Daoy (cell line): ENCODE measurements at places on chromosomes 4 and X.

DNA sequence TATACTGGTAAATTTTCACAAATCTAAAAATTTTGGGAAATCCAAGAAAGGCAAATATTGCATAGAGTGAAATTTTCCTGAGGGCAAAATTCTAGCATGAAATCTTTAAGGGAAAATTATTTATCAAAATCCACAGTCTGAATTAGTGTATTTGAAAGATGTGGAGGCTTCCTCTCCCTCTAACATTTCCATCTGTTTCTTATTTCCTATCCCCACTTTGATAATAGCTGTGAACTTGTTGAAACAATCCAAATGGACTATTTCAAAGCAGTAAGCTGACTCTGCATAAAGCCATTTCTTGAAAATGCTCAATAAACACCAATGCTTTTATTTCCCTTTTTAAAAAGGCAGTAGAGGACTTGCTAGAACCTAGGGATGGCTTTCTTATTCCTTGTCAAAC lies 107.3 kb upstream of the PABPC4L start:
- no peak for DNase-seq

DNA sequence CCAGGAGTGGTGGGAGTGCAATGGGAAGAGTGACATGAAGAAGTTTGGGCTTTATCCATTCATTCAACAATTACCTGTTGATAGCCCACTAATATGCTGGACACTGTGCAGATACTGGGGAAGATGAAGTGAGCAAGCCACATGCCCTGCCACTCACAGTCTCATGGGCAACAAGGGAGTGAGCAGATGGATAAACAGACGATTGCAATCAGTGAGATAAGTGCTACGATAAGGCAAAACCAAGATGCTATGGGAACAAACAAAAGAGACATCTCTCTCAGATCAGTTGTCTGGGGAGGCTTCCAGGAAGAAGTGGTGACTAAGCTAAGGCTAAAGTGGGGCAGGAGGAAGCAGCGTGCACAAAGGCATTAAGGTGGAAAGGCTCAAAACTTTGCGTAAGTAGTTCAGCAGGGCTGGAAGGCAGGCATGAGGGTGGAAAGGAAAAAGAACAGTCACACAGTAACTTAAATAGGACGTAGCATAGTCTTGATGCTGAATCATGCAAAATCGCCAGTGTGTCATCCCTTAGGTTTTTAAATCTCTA lies 31.7 kb downstream of the GAB3 start:
- peak; percentile 48 for DNase-seq

DNA sequence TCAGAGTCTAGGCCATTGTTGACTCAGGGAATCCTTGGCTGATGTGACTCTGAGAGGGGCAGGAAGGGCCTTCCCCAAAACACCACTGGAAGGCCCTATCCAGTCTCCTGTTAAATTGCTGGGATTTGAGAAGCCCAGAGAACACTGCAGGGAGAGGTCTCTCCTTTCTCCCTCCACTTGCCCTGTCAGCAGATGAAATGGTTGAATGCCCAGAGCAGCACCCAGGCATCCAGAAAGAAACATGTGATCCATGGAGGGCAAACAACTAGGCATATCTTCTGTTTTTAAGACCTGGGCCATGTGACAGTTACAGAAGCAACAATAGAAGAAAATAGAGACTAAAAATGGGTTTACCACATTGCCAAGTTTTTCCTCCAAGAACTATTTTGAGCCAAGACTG lies 291.1 kb downstream of the QDPR start:
- DNase-seq: no peak

GRCh38 chr4:136355970-136356369 lies 1176.3 kb downstream of the PCDH18 start:
- peak; percentile 10 for DNase-seq

- DNase-seq: no peak
Measured at GRCh38 chrX:7074148-7074907, 73.2 kb upstream of the STS start.

- peak; percentile 16 for DNase-seq
Measured at GRCh38 chr4:183445097-183445428, 627 bp downstream of the CDKN2AIP start.

GRCh38 chrX:49701933-49702332 lies 6.1 kb upstream of the PAGE1 start:
- DNase-seq: no peak

DNA sequence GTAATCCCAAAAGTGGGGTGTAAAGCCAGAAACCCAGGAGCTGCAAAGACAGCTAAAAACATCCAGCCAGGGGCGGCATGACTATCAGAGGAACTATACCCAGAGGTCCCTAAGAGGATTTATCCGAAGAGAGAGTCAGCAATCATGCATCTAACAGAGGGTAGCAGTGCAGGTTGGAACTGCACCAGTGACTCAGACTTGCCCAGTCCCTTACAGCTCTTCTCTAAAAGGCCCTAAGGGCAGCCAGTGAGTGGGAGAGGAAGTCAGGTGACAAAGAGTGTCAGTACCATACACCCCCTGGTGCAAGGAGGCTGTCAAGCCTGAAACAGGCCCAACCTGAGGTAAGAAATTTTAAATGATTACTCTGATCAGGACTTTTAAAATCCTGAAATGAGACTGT lies 88.1 kb downstream of the CAMK2D start:
- DNase-seq: peak; percentile 7

DNA sequence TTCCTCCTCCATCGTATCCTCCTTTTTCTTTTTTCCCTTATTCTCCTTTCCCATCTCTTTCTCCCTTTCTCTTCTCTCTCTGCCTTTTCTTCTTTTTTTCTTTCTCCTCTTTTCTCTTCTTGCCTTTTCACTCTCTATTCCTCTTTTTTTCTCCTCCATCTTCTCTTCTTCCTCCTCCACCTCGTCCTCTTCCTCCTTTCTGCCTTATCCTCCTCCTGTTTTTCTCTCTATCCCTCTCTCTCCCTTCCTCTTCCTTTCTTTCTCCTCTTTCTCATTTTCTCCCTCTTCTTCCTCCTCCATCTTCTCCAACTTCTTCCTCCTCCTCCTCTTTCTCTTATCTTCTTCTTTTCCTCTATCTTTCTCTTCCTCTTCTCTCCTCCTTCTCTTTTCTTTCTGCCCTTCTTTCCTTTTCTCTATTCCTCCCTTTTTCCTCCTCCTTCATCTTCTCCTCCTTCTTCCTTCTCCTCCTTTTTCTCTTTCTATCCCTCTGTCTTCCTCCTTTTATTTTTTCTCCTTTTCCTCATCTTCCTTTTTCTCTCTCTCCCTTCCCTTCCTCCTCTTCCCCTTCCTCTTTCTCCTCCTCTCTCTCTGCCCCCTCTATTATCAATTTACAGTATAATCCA lies 269.1 kb downstream of the DHRSX start:
- DNase-seq: no peak

- DNase-seq: no peak
Measured at GRCh38 chr4:21184788-21185187, 484.5 kb downstream of the PACRGL start.

GRCh38 chrX:19557822-19558221 lies 42.5 kb upstream of the MAP3K15 start:
- DNase-seq: no peak

DNA sequence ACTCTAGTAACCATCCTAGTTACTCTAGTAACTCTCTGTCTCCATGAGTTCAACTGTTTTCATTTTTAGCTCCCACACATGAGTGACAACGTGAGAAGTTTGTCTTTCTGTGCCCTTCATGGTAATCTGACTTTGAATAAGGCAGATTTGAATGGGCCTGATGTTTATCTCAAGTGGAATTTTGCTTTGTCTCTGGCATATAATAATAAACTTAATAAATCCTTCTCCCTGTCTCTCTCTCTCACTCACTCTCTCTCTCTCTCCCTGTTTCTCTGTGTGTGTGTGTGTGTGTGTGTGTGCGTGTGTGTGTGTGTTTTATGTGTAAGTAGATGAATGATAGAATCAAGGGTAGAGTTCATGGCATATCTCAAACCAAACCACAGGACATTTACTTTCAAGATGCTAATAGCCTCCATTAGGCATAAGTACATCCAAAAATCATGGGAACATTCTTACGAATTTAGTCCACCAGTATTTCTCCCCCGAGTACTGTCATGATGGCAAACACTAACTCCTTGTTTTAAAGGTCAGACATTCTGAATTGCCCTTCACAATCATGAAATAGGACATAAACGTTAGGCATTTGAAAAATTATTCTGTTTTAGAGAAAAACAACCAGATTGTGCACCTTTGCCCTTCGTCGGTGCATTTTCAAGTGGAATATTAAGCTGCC lies 193.1 kb downstream of the SPATA18 start:
- DNase-seq: no peak

DNA sequence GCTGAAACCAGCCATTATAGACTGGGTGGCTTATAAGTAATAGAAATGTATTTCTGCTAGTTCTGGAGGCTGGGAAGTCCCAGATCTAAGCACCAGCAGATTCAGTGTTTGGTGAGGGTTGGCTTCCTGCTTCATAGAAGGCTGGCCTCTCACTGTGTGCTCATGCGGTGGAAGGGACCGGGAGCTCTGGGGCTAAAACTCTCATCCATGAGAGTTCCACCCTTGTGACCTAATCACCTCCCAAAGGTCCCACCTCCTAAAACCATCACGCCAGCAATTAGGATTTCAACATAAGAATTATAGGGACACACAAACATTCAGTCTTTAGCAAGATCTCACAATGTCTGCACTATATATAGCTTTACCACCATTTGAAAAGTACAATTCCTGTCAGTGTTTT lies 215.2 kb downstream of the CBR4 start:
- no peak for DNase-seq

- no peak for DNase-seq
Measured at GRCh38 chrX:46743046-46743445, 15.9 kb downstream of the SLC9A7 start.

DNA sequence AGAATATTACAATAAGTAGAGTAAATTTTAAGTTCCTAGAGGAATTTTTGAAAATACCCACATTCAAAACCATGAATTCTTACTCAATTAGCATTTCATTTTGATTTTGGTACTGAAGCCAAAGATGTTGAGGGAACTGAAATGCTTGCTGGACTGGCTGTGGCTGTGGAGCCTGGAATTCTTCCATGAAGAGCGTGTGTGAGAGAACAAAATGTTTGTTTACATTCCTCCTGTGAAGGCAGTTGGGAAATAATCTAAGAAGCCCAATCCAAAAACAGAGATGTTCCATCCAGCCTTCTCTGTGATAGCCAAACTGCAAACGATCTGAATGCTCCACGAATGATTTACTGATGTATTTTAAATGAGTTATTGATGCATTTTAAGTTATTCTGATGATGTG lies 3.8 kb upstream of the ADH1B start:
- DNase-seq: no peak

DNA sequence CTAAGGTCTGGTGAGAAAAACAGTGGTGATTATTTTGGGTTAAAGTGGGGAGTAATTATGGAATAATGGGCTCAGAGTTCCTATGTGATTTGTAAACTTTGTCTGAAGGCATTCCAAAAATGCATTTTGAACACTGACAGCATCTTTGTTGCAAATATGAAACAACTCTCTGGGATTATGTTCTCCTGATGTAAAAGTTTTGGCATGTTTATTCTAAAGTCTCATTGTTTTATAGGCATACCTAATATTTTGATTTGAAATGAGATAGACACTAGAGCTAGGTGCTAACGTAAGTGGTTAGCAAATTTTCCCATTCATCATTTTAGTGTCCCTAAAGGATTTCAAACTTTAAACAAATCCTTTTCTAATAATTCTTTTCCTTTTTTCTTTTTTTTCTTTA lies 140.9 kb upstream of the ANXA3 start:
- DNase-seq: no peak

GRCh38 chrX:129310000-129310399 lies 213.3 kb downstream of the SMARCA1 start:
- no peak for DNase-seq

GRCh38 chr4:64784125-64784524 lies 374.9 kb upstream of the TECRL start:
- no peak for DNase-seq

- DNase-seq: peak; percentile 59
Measured at GRCh38 chrX:106168107-106168506, at the start of gene PWWP3B. Gene PWWP3B, plus strand, starts transcription at chrX:106168305. Its CDS starts 37,128 bp downstream, at chrX:106205433.

DNA sequence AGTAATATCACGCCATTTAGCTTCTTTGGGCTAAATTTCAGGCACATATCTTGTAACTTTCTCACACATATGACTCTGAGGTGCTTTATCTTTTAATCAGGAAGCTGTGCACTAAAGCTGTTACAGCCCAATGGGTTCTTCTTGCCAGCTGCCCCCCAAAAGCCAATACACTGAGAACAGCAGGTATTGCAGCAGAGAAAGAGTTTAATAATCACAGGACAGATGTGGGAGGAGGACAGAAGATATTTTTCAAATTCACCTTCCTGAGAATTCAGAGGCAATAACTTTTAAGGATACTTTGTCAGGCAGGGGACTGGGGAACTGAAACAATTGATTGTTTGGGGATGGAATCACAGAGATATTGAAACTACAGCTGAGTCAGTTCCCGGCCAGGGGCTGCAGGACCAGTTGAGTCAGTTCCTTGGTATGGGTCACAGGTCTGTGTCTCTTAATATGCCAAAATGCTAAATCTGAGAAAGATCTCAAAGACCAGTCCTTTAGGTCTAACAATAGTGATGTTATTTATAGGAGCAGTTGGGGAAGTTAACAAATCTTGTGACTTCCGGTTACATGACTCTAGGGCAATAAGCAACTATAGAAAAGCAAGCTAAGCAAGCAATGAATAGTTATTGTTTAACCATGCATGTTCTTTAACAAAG lies 28.1 kb downstream of the DDIT4L start:
- DNase-seq: no peak

- peak; percentile 22 for DNase-seq
Measured at GRCh38 chrX:41922431-41923151, 763 bp downstream of the CASK start.

- DNase-seq: no peak
Measured at GRCh38 chrX:10120828-10121227, 35.9 kb upstream of the CLCN4 start.

GRCh38 chr4:8112036-8112576 lies 46.5 kb downstream of the ABLIM2 start:
- DNase-seq: no peak

DNA sequence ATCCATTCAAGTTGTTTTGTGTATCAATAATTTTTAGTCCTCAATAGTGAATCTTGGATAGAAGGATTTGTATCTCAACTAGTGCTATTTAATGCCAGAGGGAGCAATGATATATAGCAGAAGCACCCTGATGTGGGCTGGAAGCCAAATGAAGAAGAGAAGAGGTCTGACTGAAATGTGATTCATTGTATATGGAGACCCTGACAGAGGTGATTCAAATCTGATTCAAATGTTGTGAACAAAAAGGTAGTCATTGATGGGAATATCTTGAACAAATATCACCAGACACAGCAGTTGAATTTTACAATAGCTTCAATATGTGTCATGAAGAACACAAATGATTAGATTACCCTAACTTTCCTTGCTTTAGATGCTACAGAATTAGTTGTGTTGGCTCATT lies 27.5 kb upstream of the SULT1B1 start:
- no peak for DNase-seq

DNA sequence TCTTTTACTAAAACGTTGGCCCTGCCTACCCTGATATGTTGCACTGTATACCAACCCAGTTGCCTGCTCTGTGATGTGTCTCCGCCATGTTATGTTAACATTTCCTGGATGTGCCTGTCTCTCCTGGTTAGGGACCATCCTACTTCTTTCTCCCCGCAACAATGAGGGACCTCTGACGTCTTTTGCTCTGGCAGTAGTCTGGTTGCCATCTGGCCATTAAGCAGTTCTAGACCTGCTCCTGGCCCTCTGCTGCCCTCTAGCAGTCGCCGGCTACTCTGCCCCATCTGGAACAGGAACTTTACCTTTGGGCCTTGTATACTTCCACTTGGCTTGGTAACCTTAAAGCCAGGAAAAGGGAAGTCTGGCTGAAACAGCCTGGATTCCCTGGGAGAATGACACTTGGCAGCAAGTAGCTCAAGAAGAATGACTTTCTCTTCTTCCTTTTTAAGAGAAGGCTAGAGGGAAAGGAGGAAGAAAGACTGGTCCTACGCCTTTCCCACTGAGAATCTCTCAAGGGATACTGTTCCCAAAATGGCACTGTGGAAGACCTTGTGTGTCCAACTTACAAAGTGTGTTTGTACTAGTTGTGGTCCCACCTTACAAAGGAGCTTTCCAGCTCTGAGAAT lies 63.5 kb downstream of the GPC3 start:
- DNase-seq: peak; percentile 50
